ENCODE measurements at places on chromosomes 2 and 18.

- no peak for DNase-seq
Observed at GRCh38 chr2:26776195-26776800, 9.6 kb upstream of the CENPA start.

- no peak for DNase-seq
Observed at GRCh38 chr2:154307007-154307406, 391.5 kb upstream of the KCNJ3 start.

DNA sequence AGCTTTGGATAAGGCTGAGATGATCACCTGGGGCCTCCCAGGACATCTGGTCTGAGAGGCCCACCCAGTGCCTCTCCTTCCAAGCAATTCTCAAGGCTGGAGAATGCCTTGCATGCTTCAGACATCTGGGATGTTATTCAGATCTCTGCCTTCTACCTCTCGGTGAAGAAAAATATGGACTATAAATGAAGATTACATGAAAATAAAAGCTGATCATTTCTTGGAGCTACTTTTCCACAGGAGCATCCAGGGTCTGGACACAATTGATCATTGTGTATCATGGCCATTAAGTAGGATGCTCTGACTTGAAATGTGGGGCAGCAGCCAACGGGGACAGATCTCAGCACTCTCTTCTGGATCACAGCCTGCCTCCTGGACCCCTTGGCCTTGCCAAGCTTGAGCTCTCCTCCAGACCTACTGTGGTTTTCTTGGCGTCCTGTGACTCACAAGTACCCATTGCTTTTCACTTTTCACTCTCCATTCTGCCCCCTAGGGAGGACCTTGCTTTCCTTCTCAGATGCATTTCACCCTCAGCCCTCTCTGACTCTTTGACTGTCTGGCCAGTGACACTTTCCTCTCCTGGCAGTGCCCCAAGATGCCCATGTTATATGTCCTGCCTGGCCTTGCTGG is 203.1 kb downstream of the INSIG2 start:
- DNase-seq, result no peak

- no peak for DNase-seq
Observed at GRCh38 chr2:208320686-208321085, 54.6 kb downstream of the PIKFYVE start.

- DNase-seq, result no peak
Observed at GRCh38 chr2:238883421-238883901, 35.6 kb downstream of the TWIST2 start.

GRCh38 chr2:30930716-30931115 is 123.5 kb upstream of the CAPN13 start:
- DNase-seq, result no peak

DNA sequence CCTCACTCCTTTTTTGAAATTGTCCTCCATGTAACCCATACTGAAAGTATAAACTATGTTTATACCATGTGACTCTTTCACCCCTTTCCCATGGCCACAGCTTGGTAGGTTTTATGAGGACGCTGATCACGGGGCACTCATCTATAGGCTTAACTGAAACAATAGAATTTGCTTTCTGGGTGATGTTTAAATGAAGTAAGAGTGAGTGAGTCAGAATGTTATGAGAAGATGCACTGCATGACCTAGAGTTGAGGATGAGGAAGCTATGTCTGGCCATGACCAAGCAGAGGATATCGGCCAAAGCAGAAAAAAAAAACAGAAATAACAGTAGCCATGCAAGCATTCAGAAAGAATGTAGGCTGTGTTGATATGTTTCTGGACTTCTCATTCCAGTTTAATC is 34.9 kb downstream of the SCN1A start:
- no peak for DNase-seq

DNA sequence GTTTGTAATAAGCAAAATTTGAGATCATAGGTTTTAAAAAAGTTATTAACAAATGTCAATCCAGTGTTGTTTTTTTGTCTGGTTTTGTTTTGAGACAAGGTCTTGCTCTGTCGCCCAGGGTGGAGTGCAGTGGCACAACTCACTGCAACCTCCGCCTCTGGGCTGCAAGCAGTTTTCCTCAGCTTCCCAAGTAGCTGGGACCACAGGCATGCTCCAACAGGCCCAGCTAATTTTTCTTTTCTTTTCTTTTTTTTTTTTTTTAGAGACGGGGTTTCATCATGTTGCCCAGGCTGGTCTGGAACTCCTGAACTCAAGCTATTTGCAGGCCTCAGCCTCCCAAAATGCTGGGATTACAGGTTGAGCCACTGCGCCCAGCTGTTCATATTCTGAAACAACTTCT is 31.3 kb downstream of the GALNT3 start:
- no peak for DNase-seq

- DNase-seq, result no peak
Observed at GRCh38 chr18:51480407-51481261, 283.2 kb upstream of the MEX3C start.

DNA sequence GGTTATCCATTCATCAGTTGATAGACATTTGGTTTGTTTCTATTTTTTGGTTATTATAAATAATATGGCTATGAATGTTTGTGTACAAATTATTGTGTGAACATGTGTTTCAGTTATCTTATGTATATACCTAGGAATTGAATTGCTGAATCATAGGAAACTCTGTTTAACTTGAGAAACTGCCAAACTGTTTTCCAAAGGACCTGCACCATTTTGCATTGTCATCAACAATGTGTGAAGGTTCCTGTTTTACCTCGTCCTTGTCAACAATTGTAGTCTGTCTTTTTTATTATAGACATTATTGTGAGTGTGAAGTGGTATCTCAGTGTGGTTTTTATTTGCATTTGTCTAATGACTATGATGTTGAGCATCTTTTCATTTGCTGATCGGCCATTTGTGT is 17.1 kb downstream of the PDK1 start:
- no peak for DNase-seq

GRCh38 chr2:239540174-239540573 is 139.4 kb upstream of the HDAC4 start:
- no peak for DNase-seq

GRCh38 chr18:48021273-48021914 is 90.9 kb upstream of the SMAD2 start:
- DNase-seq, result no peak

DNA sequence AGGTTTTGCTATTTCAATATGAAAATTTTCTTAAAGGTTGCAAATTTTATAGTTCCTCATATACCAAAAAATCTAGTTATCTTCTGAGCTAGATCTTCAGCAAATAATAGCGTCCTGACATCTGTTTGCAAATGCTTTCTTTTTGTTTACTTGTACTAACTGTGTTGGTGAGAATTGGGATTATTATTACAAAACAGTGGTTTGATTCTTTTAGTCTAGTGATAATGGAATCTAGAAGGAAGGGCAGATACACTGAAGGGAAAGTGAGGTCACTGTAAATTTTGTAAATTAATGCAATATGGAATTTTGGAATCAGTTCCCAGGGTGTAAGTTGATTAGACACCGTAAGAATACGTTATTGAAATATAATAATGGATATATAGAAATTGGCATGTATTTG is 36.2 kb upstream of the NT5C1B start:
- no peak for DNase-seq

Data from H1 (cell line).